ENCODE measurements at places on chromosomes 4 and X.

DNA sequence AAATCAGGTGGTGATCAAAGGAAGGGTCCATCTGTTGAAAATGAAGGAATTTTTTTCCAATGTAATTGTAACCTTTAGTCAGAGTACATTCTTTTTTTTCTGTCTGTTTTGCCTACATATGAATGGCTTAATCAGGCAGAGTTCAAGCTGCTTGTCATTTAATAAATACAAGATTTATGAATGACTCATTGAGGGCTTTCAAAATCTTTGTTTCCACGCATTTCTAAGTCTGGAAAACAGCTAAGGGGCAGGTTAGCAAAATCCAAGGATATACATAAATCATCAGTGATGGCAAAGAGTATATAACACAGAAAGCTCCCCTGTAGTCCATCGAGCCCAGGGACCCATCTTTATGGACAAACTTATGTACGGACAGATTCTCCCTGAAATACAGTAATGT, 1.8 kb downstream of the CA5B start:
- DNase-seq, result no peak

DNA sequence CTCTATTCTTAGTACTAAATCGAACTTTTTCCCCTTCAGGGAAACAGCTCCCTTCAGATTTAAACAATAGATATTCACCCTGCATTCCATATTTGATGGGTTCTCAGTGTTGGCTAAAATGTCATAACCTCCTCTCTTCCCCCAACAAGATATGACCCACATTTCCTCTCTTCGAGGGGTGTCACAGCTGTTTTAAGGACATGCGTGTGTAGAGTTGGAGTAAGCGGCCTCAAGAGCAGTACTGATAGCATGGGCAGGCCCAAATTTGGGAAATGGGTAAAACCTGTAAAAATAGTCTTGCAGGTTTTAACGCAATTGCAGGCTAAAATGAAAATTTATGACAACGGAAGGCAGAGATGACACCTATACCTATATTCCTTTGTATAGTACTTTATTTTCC, 28.7 kb downstream of the SAT1 start:
- DNase-seq, result no peak

GRCh38 chr4:166064721-166065120, 191.7 kb downstream of the TLL1 start:
- DNase-seq, result no peak

- no peak for DNase-seq
These were observed 104.7 kb downstream of the NKX6-1 start for GRCh38 chr4:84394386-84394785.

DNA sequence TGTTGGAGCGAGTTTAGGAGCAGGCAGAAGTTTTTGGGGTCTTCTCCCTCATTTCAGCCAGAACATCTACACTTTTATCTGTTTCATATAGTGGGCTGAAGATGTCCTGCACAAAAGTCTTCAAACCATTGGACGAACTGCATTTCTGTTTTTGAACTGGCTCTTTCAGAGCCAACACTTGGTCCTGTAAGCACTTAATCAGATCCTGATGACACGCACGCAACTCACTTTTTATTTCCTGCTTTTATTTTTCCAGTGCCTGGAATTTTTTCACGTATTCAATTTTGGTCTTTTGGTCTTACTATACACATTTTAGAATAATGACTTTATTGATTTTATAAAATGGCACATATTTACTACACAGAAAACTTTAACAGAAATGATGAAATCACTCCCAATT, 40.2 kb upstream of the NKX3-2 start:
- DNase-seq, result no peak

GRCh38 chr4:26223155-26223554, 97.7 kb upstream of the RBPJ start:
- no peak for DNase-seq

GRCh38 chr4:188657365-188657764, 518.1 kb downstream of the TRIML1 start:
- DNase-seq, result no peak

DNA sequence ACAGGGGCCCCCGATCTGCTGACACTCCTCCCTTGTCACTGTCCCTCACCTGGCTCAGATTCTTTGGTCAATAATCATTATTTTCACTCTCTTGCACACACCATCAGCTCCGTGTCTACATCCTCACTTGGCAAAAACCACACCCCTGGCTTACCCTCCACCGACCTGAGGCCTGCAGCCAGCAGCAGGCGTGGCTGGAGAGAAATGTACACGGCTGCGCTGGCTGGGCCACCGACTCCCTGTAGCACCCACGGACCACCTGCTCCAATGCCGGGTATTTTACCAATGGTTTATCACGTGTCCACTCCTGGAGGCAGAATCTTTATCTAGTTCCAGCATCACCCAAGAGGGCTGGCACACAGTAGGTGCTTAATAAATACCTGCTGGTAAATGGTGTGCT, 98.4 kb downstream of the WFS1 start:
- DNase-seq, result no peak

- DNase-seq, result no peak
These were observed 201.5 kb upstream of the GATB start for GRCh38 chr4:151962138-151962823.

- no peak for DNase-seq
These were observed 238.8 kb downstream of the GPC3 start for GRCh38 chrX:133746593-133746992.

DNA sequence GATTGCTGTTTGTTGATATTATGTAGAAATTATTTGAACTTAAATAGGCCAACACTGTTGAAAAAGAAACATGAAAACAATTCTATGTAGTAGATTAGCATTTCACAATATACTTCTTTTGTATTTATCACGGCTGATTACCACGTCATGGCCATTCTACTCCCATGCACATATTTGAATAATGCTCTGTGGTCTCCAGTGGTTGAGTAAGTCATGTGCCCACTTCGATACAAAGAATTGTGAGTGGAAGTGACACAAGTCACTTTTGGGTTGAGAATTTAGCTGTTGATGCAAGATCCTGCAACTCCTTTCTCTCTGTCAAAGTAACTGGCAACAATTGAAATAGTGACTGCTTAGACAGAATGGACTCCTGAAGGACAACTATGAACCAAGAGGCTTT, 6.7 kb upstream of the FSTL5 start:
- no peak for DNase-seq

DNA sequence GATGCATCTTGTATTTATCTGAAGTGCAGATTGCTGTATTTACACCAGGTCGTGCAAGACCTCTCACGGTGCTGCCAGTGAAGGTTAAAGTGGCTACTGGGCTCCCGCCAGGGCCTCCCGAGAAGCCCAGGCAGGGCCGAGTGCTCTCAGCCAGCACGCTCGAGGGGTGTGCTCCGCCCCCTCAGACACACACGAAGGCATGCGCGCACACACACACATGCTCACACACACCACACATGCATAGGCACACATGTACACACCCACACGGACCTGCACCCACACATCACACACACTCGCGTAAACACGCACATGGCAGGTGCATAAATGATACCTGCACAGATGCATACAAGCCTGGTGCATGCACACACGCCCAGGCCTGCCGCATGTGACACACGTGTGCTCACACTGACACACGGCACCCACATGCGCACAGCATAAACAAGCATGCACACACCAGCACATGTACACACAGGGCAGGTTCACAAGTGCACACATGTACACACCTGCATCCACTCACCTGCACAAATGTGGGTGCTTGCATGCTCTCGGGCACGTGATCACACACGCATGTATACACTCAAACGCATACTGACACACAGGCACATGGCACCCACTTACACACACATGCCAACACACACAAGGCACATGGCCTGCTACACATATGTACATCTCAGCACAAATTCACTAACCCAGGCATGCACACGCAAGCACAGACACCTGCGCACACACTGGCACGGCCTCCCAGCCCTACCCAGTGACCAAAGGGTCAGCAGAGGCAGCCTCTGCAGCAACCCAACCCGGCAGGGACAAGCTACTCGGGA, 71.6 kb downstream of the FAM53A start:
- no peak for DNase-seq

DNA sequence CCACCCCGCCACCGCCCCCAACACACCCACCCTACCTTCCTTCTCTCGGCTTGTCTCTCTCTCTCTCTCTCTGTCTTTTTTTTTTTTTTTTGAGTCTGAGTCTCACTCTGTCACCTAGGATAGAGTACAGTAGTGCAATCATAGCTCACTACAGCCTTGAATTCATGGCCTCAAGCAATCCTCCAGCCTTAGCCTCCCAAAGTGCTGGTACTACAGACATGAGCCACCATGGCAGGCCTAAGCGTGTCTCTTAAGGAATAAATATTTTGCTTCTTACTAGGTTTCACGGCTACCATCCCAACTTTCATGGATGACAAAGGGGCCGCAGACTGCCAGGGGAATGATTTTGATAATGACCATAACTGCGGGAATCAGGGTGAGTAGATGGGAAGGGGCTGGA, 55.8 kb downstream of the SSX7 start:
- DNase-seq, result no peak

- DNase-seq, result no peak
These were observed 782.5 kb upstream of the INTU start for GRCh38 chr4:126850286-126850685.

DNA sequence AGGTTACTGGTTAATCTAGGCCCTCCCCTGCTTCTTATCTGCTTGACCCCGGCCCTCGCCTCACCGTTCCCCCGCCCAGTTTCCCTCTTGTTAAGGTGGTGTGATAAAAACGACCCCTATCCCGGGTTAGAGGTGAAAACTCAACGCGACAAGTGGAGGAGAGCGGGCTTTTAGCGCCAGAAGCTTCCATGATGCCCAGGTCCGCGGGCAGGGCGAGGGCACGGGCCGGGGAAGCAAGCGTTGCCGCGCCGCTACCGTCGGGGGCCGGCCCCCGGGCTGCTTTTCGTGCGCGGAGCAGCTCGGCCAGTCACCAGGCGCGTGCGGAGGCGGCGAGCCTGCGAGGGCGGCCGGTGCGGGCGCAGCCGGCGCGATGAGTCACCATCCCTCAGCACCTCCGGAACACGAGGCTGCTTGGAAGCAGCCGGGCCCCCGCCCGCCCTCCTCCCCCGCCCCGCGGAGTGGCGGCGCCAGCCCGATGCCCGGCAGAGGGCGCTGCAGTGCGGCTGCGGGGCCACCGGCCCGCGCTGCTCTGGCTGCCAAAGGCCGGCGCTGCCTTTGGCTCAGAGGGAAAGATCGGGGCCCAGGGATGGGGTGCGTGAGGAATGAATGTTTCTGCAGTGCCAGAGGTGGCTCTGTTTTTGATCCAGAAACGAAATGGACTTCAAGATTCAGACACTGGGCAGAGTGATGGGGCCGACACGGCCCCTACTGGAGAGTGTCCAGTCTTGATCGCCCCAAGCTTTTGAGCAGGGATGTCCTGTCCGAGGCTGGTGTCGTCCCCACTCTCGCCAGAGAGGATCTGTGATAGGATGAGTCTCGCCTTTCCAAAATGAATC, 107.8 kb downstream of the NHSL2 start:
- peak; percentile 77 for DNase-seq

DNA sequence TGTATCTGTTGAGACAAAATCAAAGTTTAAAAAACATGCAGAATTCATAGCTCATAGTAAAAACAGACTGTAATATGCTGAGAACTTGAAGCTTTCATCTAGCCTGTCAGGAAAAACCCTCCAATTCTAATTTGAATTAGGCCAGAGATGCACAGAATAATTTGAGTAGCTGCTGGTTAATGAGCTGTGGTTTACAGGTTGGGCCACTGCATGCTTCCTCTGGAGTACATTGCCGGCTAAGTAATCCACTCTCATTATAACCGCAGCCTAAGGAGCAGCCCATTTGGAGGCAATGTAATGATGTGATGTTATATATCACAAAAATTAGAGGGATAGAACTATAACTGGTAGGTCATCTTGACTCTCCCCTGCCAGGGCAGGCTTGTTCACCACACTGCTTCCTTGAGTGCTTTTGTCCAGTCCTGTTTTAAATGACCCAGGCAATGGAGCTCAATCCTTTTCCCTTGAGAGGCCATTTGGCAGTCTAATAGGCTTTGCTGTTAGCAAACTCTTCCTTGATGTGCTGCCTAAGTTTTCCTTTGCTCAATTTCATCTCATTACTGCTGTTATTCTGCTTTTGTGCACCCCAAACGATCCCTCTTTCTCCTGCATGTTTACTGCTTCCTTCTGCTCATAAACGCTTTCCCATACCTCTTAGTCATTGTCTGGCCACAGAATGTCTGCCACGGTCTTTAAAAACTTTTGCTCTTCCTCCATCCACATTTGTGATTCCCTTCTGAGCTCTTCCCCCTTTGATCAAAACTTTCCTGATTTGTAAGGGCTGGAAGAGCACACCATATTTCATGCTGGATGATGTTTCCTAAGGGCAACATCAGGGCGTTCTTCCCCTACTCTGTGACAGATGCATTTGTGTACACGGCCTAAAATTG, 230.9 kb downstream of the C4orf33 start:
- DNase-seq, result no peak

DNA sequence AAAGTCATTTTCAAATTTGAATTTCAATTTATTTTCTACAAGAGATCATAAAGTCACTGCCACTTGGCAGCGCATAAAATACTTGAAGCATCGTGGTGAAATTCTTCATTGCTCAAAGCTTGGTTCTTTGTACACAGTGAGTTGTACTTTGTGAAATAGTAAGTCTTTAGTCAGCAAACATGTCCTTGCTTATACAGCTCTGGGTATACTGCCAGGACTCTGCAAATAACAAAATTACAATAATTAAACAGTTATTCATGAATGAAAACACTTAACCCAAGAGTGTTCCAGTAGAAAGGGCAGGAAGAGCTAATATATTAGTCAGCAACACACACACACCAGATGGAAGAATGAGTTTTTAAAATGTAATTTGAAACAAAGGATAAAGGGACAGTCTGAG, 1300.9 kb upstream of the DIAPH2 start:
- DNase-seq, result no peak
